8988T (cell line): ENCODE measurements at places on chromosomes 5 and 9.

GRCh38 chr5:136382071-136382470 lies 16.7 kb upstream of the TRPC7 start:
- no peak for DNase-seq

- no peak for DNase-seq
Measured at GRCh38 chr9:126498331-126498730, 115.4 kb upstream of the LMX1B start.

DNA sequence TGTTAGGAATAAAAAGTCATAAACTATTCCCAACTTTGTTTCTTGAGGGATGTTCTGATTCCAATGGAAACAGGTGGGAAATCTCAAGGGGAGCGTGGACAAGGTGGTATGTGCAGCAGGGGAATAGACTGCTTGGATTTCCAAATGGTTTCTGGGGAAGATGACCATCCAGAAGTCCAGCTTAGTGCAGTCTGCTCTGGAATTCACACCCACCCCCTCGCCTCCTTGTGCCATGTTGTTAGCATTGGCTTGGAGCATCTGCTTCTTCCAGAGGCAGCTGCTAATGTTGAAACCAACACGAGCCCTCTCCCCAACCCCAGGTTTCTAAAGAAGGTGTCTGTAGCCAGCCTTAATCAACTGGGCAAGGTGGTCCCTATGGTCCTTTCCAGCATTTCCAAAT lies 90.9 kb downstream of the PDE6A start:
- no peak for DNase-seq

DNA sequence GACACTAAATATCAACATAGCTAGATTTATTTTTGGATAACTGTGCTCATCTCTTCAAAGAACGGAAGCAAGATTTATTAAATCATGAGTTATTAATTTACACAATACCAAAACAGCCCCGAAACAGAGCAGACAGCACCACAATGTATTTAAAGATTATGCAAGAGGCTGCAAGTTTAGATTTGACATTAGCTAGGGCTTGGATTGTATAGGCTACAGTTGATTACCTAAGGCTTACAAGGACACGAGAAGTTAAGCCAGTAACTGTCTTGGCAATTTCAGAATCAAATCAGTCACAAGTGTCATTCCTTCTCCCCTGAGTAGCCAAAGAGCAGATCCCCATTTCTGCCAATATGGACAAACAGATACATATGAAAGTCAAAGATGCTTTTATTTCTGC lies 152.6 kb downstream of the MED27 start:
- DNase-seq: no peak

GRCh38 chr5:93078082-93079038 lies 502.7 kb downstream of the NR2F1-AS1 start:
- DNase-seq: no peak

GRCh38 chr5:74224331-74224730 lies 416.2 kb downstream of the ENC1 start:
- DNase-seq: no peak

DNA sequence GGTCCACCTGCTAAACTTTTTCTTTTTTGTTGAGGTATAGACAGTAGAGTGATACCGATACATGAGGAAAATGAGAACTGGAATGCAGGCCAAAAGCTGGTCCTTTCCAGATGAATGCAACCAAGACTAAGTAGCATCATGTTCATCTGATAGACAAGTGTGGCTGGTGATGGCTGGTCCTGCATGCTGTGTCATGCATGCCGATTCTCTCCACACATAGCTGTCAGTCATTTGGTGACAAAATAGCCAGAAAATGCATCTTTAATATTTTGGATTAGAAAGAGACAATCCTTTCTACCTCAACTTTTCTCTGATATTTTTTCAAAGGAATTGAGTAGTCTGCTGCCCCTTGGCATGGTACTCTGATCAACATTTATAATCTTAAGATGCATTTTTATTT lies 49.9 kb downstream of the ZSWIM6 start:
- DNase-seq: no peak

GRCh38 chr5:139642213-139642612 lies 5.9 kb upstream of the CXXC5 start:
- no peak for DNase-seq

DNA sequence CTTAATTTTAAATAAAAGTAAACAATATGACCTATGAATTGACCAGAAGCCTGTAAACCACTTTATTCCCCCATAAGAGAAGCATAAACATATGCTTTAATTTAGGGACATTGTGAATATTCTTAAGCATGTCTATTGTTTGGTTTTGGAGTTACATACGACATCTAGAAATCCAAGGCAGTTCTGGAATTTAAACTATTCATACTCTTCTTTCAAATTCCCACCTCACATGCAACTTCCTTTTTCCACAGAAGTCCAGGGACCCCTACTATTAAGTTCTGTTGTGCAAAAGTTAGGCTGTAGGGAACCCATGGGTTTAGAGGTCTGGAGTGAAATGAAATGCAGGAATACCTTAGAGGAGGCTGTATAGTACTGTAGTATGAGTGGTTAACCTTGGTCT lies 2.1 kb downstream of the RIC1 start:
- no peak for DNase-seq

DNA sequence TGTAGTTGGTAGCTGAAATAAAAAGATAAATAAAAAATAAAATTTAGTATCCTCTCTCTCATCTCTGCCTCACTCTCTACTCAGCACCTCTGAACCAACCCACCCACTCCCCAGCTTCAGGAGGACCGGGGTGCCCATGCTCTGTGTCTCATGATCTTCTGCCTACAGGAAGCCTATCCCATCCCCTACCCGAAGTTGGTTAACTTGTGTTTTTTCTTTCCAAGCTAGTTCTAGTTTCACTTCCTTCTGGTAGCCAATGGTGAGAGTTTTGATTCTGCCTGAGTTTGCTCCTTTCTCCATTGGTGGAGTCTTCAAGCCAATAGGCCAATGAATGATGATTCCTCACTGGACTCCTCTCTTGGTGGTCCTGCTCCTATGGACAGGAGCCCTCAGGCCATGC lies 32.1 kb downstream of the SNX24 start:
- no peak for DNase-seq

GRCh38 chr9:121299467-121300282 lies 31.7 kb downstream of the GSN start:
- peak; percentile 59 for DNase-seq

- DNase-seq: no peak
Measured at GRCh38 chr9:16561121-16561520, 309.3 kb downstream of the BNC2 start.

GRCh38 chr9:127187231-127187956 lies 65.0 kb upstream of the ANGPTL2 start:
- no peak for DNase-seq

- DNase-seq: no peak
Measured at GRCh38 chr5:13833440-13833839, 111.0 kb downstream of the DNAH5 start.

DNA sequence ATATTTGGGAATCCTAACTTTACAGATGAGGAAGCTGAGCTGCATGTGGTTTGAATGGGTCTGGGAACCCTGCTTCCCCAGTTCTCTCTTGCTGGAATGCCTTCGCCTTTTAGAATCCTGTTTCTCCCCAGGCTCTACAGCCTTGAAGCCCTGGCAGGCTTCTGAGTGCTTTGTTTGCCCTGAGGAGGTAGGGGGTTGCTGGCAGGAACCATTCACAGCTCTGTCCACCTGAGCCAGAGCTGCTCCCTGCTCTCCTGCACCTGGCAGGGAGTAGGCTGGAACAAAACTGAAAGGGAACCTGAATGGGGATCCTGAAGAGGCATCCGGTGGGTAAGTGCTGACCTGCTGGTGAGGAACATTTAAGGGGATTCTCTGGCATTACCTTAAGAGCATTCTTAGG lies 33.0 kb downstream of the KIF4B start:
- DNase-seq: no peak

DNA sequence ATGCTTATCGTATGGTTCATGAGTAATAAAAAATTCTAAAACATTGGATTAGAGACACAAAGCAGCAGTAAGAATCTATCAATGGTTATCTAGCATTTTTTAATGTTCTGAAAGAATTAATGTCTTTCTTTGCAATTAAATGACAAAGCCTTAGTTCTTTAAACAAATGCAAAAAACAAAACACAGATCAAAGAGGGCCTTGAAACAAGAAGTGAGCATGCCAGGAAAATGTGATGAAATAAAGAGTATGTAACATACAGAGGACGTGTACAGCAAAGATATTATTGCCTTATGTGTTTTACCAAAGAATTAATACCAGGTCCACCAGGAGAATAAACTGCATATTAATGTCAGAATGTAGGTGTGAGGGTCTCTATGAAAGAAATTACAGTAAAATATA lies 812.3 kb upstream of the GRAMD2B start:
- DNase-seq: no peak

- DNase-seq: no peak
Measured at GRCh38 chr9:121464968-121465367, 34.7 kb downstream of the GGTA1 start.

- no peak for DNase-seq
Measured at GRCh38 chr5:170289764-170290163, 7.8 kb downstream of the LCP2 start.

- DNase-seq: no peak
Measured at GRCh38 chr9:128026255-128026772, 40.8 kb downstream of the NAIF1 start.

DNA sequence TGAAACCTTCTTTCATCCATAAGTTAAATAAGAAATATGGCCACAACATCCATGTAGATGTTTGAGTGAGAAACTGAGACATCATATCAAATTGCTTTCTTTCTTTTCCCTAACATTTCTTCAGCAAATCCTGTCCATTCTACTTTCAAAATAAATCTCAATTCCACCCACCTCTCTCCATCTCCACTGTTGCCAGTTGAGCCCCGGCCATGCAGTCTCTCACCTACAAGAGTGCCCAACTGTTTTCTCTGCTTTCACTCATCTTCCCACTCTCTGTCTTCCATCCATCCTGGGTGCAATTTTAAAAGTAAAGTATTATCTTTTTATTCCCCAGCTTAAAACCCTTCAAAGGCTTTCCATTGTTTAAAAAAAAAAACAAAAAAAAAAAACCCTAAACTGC lies 260.4 kb downstream of the DEPDC1B start:
- DNase-seq: no peak

GRCh38 chr5:127094161-127094814 lies 21.0 kb upstream of the C5orf63 start:
- DNase-seq: no peak

DNA sequence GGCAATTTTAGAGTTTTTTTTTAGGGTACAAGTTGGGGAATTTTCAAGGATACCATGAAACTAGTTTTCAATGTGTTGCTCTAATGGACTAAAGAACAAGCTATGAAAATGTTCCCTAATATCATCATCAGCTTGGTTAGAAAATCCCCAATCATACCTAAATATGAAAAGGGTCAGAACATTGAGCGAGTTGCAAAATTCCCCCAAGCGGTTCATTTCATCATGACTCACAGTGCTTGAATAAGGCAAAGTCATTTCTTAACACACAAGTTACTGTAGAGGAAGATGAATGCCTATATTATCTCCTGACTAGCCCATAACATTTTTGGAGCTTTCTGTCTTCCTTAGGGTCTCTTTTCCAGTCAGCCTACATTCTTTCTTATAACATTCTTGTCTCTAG lies 62.7 kb downstream of the ST8SIA4 start:
- DNase-seq: no peak

- no peak for DNase-seq
Measured at GRCh38 chr9:121839726-121840500, 188.5 kb downstream of the DAB2IP start.

GRCh38 chr9:126474206-126474765 lies 139.4 kb upstream of the LMX1B start:
- no peak for DNase-seq

- no peak for DNase-seq
Measured at GRCh38 chr9:132141948-132142594, 19.8 kb upstream of the NTNG2 start.

DNA sequence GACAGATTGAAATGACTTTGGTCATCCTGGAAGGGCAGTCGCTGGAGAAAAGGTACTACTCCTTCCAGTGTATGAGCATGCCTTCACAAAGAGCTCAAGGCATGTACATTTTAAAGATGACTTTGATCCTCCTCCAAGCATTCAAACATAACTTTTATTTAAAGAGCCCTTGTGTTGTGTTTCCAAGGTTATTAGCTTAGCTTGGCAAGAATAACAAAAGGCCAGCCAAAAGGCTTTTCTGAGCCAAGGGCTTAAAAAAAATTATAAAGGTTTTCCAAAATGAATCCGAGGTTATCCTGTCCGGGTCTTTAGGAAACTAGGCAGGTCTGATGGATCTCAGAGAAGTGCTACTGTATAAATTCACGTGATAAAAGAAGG lies 71.0 kb upstream of the PLPP6 start:
- no peak for DNase-seq

- no peak for DNase-seq
Measured at GRCh38 chr9:84481636-84482218, 141.2 kb upstream of the SLC28A3 start.
